ENCODE measurements at places on chromosomes 16 and 17.

DNA sequence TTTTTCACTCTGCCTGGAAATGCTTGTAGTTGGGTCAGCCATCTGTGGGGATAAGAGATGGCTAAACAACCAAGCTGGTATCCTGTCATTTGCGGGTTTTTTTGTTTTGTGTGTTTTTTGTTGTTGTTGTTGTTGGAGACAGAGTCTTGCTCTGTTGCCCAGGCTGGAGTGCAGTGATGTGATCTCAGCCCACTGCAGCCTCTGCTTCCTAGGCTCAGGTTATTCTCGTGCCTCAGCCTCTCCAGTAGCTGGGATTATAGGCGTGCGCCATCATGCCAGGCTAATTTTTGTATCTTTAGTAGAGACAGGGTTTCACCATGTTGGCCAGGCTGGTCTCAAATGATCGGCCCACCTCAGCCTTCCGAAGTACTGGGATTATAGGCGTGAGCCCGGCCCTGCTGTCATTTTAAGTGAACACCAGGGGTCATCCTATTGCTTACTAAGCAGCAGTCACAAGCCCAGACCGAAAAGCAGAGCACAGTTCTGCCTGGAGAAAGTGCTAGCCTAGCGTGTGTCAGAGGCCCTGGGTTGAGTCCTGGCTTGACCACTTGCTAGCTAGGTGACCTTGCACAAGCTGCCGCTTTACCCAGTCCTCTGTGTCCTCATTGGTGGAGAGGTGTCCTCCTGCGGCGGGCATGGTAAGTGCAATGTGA is 4.6 kb downstream of the SMCR8 start:
- DNase-seq: peak; percentile 16

DNA sequence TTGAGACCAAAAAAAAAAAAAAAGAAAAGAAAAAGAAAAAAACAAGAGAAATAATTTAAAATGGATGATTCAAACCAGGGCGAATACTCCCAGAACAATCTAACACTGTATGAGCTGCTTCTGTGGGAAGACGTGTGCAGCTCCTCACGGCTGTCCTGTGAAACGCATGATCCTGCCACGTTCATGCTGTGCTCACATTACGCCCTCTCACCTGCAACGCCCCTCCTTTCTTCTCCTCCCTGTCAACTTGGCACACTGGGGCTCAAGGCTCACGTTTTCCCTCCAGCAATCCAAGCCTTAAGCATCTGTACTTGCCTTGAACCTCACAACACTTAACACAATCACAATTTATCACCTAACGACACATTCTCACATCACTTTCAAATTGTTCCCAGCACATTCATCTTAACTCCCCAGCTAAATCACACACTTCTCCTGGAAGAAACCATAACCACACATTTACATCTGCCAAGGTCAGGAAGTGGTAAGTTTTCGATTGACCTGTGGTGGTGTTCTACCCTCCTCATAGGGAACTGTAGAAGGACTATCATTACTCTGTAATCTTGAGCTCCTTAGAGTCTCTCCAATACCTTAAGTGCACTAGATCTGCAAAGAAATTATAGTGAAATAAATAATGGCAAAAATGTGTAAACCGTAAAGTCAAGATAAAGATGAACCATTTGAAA is 29.1 kb downstream of the MBTPS1 start:
- no peak for DNase-seq

DNA sequence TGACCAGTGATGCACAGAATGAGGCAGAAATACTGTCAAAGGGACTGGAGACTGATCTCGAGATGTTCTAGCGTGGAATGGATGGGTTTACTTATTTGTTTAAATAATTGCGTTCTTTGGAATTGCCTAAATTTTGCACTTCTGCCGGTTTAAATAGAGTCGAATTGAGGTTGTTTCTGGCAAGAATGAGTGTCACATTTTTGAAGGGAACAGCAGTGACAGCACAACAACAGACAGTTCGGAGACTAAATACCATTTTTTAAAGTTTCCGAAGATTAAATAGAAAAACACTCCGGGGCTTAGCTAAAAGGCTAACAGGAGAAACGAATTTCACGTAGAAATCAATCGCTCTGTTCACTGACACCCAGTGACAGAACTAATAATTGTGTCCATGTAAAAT is 969.2 kb upstream of the RBFOX1 start:
- no peak for DNase-seq

DNA sequence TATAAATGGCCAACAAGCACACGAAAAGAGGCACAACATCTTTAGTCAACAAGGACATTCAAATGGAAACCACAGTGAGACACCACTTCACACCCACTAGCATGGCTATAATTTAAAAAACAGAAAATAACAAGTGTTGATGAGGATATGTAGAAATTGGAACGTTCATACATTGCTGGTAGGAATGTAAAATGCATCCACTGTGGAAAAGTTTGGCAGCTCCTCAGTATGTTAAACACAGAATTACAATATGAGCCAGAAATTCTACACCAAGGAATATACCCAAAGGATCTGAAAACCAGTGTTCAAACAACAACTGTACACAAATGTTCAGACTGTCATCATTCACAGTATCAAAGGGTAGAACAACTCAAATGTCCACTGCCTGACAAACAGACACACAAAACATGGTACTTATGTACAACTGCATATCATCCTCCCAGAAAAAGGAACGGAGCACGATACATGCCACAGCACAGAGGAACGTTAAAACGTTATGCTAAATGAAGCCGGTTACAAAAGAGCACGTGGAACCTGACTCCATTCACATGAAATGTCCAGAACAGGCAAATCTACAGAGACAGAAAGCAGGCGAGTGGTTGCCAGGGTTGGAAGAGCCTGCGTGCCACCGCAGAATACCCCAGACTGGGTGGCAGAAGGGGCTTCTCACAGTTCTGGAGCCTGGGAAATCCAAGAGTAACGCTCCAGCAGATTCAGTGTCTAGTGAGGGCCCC is 32.8 kb upstream of the METRNL start:
- DNase-seq: no peak

GRCh38 chr17:27451906-27452305 is 4.3 kb upstream of the KSR1 start:
- DNase-seq: no peak

DNA sequence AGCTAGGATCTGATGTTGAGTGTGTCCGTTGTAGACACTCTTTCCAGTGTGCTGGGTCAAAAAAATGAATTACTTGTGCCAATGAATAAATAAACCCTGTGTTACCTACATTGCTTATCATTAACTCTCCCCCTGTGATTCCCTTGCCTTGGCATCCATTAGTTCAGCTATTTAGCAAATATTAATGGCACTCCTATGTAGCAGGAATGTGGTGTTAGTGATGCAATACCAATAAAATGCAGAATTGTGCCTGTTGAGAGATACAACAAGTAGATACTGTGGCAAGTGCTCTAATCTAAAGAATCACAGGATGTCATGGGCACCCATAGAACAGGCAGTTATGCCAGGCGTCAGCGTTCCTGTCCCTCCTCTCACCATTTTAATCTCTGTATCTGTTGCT is 343.2 kb downstream of the PMP22 start:
- DNase-seq: no peak

DNA sequence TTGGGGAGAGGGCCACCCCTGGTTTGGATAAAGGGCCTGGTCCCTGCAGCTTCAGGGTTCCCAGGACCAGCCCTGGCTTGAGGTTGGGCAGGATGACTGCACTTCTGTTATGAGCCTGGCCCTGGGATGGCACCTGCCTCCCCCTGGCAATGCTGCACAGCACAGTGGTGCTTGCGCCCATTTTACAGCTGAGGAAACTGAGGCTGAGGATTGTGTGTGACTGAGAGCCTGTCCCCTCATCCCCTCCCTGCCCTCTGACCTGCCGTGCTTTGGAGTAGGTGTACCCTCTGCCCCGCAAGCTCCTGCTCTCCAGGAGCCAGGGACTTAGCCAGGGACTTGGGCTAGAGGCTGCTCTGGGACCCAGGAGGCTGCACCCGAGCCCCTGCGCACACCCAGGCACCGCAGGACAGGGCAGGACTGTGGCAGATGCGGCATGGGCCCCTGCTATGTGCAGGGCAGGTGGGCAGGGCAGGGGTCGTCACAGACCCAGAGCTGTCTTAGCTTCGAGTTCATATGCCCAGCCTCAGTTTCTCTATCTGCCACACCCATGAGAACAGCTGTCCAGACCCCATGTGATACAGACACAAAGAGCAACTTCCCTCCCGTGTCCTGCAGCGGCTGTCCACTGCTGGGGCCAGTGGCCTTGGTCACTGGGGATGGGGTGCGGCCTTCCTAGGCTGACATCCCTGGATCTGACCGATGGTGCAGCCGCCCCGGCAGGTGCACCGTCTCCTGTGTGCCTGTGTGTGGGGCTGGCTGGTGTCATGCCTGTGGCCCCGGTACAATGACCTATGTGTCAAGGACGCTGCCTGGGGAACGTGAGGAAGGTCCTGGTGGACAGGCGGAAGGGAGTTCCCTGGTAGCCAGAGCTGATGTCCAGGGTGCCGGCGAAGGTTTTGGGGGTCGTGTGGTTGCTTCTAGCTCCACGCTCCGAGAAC is 36.6 kb downstream of the BAHCC1 start:
- no peak for DNase-seq

DNA sequence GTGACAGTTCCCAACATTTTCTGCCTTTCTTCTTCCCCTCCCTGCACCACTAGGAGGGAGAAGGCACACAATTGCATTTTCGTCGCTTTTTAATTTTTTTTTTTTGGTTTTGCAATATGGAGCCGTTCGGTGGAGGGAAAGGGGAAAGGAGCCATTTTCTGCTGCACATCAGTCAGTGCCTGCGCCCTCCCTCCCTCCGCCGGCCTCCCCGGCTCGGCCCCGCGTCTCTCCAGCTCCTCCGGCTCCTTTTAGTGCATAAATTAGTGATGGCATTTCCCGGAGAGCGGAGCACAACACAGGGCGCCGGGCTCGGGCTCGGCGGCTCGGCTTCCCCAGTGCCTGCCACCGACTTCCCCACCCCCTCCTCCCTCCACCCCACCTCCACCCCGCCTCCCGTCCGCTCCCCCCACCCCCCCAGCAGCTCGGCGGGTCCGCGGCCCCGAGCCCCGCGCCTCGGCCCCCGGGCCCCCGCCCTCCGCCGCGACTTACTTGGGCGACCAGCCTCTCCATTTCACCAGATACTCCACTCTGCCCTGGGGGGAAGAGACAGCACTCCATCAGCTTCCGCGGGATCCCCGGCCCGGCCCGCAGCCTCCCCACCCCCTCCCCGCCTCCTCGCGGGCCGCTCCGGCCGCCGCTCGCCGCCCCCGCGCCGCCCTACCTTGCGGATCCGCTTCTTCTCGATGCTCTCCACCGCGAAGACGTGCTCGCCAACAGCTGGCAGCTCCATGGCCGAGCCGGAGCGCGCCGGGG is 542 bp downstream of the CBX4 start:
- peak; percentile 90 for DNase-seq

GRCh38 chr16:86011532-86011931 is 112.6 kb downstream of the IRF8 start:
- DNase-seq: no peak

GRCh38 chr16:86573646-86574508 is 4.5 kb upstream of the FOXL1 start:
- peak; percentile 33 for DNase-seq

GRCh38 chr16:86029131-86029741 is 130.3 kb downstream of the IRF8 start:
- DNase-seq: peak; percentile 48

DNA sequence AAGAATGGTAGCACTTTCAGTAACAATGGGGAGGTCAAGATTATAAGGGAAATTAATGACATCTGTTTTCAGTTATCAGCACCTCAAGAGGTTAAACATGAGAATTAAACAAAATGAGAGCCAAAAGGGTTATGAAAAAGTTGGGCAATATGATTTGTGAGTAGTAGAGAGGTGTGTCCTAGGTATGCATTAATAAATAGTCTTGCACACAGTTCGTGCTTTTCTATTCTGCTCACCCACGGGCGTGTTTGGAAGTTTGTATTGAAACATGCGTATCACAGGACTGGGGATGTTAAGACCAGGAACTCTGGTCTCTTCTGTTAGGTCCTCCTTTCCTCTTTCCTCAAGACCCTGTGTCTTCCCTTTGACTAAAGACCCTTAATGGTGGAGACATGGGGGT is 6.0 kb downstream of the BPTF start:
- no peak for DNase-seq

DNA sequence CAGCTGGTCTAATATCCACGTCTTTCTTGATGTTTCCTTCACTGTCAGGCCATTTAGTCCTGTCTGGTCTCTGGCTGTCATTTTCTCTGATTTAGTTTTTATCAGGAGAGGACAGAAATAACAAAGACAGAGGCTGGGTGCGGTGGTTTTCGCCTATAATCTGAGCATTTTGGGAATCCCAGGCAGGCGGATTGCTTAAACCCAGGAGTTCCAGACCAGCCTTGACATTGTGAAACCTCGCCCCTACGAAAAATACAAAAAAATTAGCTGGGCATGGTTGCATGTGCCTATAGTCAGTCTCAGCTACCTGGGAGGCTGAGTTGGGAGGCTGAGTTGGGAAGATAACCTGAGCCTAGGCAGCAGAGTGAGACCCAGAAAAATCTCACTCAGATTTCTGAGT is 7.1 kb downstream of the SRCAP start:
- no peak for DNase-seq

- DNase-seq: no peak
These were observed 8.2 kb downstream of the CAVIN1 start for GRCh38 chr17:42414704-42415409.

GRCh38 chr17:62755141-62755851 is 52.8 kb downstream of the MARCHF10 start:
- no peak for DNase-seq

- DNase-seq: no peak
These were observed 8.9 kb upstream of the PMP22 start for GRCh38 chr17:15274017-15274416.

DNA sequence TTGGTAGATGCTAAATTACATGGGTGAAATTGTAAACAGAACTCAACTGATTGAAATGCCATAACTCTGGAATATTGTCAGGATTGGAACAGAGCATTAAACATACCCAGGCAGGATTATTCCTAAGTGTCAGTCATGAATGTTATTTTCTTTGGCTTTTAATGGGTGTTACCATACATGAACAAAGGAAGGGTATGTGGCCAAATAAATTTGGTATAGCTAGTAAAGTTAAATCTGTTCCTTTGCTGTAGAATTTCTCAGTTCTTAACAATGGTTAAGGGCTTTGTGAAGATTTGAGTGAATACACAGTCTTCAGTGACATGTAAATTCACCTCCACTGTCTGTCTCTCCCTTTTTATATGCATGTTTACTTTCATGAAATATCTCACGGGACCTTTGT is 679.5 kb upstream of the CDH8 start:
- DNase-seq: no peak

DNA sequence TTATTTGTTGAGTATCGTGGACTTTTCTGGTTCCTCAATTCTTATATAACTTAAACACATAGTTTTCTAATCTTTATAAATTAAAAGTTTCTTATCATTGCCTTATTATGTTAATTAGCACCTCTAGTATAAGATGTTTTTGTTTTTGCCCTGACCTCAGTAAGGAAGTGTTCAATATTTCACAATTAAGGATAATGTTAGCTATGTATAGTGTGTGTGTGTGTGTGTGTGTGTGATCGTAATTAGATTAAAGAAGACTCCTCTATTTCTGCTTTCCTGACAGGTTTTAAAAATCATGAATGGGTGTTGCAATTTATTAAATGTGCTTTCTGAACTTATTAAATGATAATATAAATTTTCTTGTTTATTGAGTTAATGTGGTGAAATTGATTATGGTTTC is 12.0 kb downstream of the IL21R start:
- DNase-seq: no peak
